ENCODE measurements at places on chromosomes 12 and 14.

DNA sequence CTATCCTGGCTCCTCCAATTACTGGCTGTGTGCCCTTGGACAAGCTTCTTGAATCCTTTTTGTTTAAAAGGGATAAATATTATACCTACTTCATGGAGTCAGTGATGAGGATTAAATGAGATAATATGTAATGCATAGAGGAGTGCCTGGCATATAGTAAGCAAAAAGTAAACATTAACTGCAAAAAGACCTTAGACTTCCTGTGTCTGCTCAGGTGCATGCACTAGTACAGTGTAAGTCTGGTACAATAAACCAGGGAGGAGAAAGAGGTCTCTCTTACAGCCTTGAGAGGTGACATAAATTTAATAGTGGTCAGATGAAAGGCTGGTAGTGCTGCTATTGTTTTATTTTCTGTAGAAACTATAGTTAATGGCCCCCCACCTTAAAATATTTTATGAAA, 305.2 kb upstream of the MIS18BP1 start:
- no peak for DNase-seq

DNA sequence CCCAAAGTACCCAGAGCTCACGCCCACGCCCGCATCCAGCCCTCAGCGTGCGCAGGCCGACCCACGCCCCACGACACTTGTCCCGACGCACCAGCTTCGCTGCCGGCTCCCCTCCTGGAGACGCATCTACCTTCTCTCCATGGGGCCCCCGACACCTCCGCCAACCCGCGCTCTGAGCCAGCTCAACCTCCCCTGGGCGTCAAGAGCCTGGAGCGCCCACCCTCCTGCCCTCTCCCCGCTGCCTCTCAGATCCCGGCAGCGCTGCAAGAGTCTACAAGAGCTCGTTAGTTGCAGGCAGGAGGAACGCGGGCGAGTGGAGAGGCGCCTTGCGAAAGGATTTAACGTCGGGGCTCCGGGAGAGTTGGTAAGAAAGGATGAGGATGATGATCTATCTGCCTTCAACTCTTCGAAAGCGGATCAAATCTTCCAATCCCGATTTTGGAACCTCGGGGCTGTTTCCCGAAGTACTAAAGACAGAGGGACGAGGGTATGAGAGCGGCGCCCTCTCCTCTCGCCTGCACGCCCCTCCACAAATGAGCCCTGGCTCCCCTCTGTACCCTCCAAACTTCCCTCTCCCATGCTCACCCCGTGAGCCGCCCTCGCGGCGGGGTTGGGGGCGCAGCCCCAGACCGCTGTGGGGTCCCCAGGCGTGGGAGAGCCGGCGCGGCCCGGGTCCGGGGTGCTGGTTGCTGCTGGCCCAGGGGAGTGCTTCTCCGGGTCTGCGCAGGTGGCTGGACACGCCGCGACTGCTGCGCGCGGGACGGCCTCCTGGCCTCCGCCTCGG, 979 bp downstream of the LTBP2 start:
- peak; percentile 30 for DNase-seq

- peak; percentile 20 for DNase-seq
These were observed 6.4 kb downstream of the LTBP2 start for GRCh38 chr14:74605531-74606223.

DNA sequence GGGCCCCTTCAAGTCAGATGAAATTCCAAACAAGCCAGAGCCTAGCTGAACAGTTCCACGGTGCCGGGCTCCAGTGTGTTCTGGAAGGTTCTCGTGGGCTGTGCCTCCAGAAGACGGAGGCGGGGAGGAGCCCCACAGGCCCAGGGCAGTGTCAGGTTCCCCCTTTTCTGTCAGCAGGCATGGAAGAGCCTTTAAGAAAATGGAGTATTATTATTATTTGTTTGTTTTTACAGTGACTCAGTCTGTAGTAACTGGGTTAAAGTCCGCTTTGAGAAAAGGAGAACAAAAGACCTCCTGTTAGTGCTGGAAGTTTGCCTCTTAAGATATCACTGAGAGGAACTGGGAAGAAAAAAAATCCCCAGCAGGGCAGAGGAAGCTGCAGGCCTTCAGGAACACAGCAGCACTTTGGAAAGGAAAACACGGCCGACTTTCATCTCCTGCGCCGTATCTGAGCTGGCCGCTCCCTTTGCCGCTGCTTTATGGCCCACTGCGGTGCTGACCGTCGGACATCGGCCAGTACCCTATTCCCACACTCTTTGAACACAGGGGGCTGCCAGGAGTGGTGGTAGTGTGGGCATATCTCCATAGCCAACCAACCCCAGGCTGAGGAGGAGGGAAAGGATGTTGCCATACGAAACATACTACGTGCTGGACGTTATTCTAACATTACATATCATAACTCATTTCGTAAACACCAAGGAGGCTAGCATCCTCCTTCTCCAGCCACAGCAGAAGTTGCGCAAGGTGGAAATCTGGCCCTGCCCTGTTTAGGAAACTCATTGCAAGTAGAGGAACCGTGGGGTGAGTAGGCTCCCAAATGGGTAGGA, 194.0 kb downstream of the ZFP36L1 start:
- DNase-seq: no peak

DNA sequence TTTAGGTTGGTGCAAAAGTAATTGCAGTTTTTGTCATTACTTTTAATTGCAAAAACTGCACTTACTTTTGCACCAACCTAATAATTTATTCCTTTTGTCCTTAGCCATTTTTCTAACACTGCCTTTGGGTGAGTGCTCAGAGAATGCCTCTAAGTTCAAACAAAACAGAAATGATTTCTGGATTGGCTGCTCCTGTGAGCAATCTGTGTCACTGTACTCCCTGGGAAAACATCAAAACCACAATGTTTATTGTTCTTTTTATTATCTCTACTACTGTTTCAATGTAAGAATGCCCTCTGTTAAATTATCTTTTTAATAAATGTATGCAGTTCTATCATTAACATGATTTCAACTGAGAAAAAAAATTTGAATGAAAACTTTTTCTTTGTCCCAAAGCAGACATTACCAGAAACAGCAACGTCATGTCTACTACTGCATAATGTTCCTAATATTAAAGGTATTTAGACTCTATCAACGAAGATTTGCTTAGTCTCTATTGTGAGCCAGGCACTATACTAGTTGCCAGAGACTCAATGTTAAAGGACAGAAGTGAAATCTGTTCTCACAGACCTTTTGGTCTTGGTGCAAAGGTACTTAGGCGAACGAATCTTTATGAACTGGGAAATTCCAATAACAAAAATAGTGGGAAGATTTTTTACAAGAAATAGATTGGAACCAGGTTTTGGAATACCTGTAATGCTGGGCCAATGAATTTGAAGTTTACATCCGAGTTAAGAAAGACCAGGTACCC, 6.2 kb downstream of the SLC41A2 start:
- no peak for DNase-seq

- no peak for DNase-seq
These were observed 49.8 kb downstream of the EID3 start for GRCh38 chr12:104353012-104353981.

- no peak for DNase-seq
These were observed 67.3 kb upstream of the TSPAN11 start for GRCh38 chr12:30859226-30859625.

DNA sequence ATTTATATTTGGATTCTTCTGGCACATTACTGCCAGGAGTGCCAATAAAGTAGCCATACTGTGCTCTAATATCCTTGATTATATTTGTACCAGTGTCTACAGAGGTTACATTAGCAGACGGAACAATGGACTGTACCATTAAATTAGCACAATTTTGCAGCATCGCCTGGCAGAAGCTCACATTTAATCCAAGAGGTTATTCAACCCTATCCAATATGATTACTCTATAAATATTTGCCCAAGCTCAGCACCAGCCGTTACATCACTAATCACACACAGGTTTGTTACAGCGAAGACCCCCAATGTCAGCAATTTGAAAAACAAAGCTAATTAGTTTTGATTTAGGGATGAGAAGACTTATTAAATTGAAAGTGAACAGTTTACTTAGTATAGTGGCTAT, 16.9 kb upstream of the MGST1 start:
- DNase-seq: no peak

DNA sequence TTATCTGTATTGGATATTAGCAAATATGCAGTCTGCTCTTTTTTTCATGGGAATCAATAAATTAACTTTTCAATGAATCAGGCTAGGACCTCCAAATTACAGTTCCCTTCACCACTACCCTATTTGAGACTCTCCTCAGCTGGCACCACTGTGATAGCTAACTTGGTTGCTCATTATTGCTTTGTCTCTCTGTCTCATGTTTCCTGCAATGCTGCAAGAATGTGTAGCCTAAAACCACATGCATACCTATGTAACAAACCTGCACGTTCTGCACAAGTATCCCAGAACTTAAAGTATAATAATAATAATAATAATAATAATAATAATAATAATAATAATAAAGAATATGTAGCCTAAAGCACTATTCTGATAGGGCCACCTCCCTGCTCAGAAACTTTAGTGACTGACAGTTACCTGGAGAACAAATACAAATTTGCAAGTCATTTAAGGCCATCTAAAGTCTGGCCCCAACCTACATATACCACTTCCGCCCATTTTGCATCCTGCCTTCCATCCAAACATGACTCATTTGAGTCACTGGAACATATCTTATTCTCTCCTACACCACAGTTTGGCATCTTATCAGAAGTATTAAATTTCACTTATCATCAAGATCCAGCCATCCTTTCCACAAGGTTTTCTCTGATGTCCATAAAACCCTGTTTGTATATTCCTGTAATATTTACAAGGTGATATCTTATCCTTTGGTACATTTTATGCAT, 215.1 kb downstream of the LRRK2 start:
- DNase-seq: no peak

GRCh38 chr14:89908712-89909450, 45.6 kb downstream of the EFCAB11 start:
- DNase-seq: peak; percentile 17

DNA sequence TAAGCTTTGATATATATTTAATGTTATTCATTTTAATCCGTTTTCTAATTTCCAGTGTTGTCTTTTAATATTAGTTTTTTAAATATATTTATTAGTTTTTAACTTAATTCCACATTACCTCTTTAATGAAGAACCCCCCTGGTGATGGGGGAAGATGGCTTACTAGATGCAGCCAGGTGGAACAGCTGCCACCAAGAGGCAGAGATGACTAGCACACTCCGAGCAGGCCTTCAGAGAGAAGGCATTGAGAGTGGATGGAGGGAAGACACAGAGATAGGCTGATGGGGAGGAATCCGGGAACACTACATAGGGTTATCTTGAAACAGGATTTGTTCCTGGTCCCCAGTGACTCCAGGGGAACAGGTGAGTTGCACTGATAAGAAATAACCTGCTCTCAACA, 771.6 kb downstream of the LRFN5 start:
- peak; percentile 26 for DNase-seq

DNA sequence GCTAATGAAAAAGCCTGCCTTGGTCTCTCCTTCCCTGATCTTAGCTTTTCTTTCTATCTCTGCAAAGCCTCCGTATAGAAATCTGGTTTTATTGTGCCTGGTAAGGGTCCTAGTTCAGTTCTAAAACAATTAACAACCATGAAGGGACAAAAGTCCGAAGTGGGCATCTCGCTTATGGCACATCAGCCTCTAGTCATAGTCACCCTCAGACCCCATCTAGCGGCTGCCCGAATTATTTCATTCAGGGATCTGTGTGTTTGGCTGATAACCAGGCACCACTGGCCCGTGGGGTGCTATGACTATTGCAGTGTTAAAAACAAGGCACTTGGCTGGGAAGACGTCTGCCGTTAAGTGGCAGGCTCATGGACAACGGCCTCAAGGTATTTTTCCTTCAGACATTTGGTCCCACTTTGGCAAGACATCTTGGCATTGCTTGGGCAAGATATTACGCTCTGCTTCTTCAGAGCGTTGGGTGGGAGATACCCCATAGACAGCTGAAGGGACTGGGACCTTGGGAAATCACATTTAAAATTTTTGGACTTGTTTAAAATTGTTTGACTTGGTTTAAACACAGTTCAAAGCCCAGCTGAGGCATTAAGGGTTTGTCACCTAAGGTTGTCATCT, 87.1 kb downstream of the SINHCAF start:
- DNase-seq: peak; percentile 81

GRCh38 chr14:93146119-93146518, 30.4 kb upstream of the ITPK1 start:
- no peak for DNase-seq

DNA sequence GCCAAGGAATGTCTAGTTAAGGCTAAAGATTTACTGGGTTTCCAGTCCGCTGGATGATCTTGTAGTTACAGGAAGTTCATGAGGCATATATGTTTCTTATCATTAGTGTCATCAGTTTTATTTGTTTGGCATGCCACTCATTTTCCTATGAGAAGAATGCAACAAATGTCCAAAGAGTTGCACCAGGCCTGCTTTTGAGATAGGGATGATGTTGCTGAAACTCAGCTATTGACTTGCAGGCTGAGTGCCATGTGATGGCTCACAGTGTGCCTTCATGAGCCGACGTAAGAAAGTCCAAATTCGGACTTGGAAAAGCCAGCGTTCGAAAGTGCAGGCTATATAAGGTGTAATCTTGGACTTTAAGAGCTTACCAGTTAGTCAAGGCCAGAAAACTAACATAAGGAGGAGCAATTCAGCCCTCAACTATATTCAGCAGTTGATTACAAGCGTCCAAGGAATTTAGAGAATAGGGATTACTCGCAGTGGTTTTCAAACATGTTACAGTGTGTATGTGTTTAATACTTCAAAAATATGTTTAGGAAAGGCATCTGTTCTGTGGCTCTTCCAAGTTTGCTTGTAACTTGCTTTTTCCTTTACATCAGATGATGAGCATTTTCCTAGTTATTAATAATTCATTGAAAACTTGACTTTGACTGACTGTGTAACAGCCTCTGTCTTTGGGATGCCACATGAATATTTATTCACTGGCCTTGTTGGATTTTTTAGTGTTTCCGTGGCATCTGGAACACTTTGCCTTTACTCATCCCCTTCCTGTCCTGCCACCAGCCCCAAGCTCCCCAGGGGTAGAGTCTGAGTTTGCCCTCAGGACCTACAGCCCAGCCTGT, 101.3 kb downstream of the LGMN start:
- DNase-seq: no peak

GRCh38 chr12:53980802-53981496, 4.0 kb upstream of the HOXC10 start:
- DNase-seq: no peak

DNA sequence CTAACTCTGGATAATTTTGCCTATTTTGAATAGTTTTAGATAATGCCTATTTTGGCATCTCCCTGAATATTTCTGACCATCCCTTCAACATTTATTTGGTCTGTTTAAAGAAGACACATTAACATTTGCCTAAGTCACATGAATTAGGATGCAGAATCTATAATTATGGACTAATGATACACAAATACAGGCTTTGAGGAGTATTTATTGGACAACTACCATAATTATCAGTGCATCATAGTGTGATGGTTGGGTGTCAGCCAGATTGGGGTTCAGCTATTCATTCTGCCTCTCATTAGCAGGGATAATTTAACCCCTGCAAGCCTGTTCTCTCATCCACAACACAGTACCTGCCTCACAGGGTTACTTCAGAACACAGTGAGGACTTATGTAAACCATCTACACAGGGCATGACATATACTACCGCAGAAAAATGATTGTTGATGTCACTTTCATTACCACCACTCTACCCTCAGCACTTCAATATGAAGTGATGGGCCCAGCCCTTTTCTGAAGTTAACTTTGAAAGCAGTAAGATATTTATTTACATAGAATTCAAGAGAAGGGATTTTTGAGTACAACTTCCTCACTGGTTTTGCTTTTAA, 14.4 kb downstream of the PRKCH start:
- DNase-seq: no peak

- DNase-seq: no peak
These were observed 22.0 kb downstream of the GPR65 start for GRCh38 chr14:88026890-88027289.
